Activated T-helper 1 cell treated with anti-CD3 and anti-CD28 coated beads, Interleukin-12 subunit alpha, Interleukin-12 subunit beta, Interleukin-2, Interleukin-4 antibody, amounts not matched to agents 30 ng/mL and 10 ng/mL and 1 ng/mL, durations not matched to agents 14 hours and 24 hours and 36 hours (primary cell): ENCODE measurements at places on chromosomes 7 and 10. TPM values are rescaled to one million over a fixed set of nuclear protein-coding genes. Genes with fewer than 3 reads are reported as not detected.

- DNase-seq = no peak
These were observed 8.8 kb downstream of the PARP12 start for GRCh38 chr7:140053812-140054539.

GRCh38 chr7:42978496-42978895 is 46.3 kb downstream of the MRPL32 start:
- DNase-seq = no peak

C10orf143 gene
- 3.3 and 3.6 TPM in 2 replicates for total RNA-seq

GNAI1 gene
- total RNA-seq = 5.3 and 6.0 TPM in 2 replicates

ENTPD1 gene
- 25.8 and 26.3 TPM in 2 replicates for total RNA-seq

DNA sequence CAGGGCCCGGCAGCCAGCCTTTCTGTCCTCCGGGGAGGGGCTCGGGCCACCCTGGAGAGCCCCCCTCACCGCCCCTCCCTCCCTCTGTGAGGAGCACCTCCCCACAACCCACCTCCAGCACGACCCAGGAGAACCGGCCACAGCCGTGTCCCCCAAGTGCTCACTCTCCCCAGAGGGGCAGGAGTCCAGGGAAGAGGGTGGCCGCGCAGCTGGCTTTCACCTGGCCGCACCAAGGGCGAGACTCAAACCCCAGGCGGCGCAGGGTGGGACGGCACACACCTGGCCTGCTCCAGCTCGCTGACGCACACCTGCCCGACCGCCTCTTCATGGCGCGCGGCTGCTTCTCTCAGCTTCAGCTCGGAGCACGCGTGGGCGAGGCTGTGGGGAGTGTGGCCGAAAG is 73.4 kb downstream of the CFAP46 start:
- no peak for DNase-seq

MOGAT3 gene
- total RNA-seq = not detected in 2 replicates

GRCh38 chr10:9547936-9548904 is 1469.5 kb upstream of the CELF2 start:
- no peak for DNase-seq

DNA sequence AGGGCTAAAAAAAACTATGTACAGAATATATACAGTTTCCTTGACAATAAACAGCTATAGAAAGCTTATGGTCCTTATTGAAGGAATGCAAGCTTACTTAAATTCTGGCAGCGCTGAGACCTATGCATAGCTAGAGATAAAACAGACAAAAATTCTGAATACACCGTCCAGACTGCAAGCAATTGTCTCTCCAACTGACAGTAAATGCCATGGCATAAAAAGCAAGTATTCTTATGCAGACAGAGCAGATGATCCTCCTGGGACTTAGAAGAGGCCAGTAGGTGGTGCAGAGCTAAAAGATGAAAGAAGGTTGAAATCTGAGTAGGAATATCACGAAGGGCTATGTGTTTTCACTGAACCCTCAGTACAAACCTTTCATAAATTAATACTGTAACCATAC is 157.0 kb upstream of the CACNA2D1 start:
- DNase-seq = no peak

- DNase-seq = no peak
These were observed 100.4 kb downstream of the LMBR1 start for GRCh38 chr7:156792611-156793010.

OR6B1 gene
- not detected in 2 replicates for total RNA-seq

NPSR1 gene
- not detected in 2 replicates for total RNA-seq

UCN3 gene
- not detected in 2 replicates for total RNA-seq
